ENCODE measurements at places on chromosomes 1 and 21.
A peak's percentile ranks its signal among the peaks of the same experiment; 100 is the strongest.

- no peak for DNase-seq
Observed at GRCh38 chr1:227343727-227344551, 25.6 kb upstream of the CDC42BPA start.

GRCh38 chr1:39452540-39452939 is 38.9 kb upstream of the BMP8A start:
- no peak for DNase-seq

DNA sequence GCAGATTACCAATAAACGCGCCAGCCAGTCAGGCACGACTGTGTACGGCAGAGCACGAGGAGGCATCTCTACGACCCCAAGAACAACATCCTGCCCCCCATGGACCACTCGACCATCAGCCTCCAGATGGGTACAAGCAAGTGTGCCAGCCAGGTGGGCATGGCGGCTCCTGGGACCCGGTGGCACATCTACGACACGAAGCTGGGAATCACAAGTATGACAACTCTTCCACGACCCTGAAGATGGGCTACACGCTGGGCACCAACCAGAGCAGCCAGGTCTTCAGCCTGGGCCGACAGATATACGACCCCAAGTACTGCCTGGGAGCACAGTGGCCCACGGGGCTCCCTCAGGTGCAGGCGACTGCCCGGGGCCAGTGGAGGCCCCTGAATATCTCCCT is 217.6 kb downstream of the POTED start:
- DNase-seq: no peak

- DNase-seq: no peak
Observed at GRCh38 chr21:32336711-32337110, 38.1 kb downstream of the MRAP start.

- DNase-seq: no peak
Observed at GRCh38 chr1:116766616-116767469, 12.6 kb downstream of the CD2 start.

GRCh38 chr1:117612517-117613248 is 6.8 kb downstream of the TENT5C start:
- DNase-seq: no peak

GRCh38 chr1:23290836-23291565 is 53.1 kb downstream of the HNRNPR start:
- no peak for DNase-seq

DNA sequence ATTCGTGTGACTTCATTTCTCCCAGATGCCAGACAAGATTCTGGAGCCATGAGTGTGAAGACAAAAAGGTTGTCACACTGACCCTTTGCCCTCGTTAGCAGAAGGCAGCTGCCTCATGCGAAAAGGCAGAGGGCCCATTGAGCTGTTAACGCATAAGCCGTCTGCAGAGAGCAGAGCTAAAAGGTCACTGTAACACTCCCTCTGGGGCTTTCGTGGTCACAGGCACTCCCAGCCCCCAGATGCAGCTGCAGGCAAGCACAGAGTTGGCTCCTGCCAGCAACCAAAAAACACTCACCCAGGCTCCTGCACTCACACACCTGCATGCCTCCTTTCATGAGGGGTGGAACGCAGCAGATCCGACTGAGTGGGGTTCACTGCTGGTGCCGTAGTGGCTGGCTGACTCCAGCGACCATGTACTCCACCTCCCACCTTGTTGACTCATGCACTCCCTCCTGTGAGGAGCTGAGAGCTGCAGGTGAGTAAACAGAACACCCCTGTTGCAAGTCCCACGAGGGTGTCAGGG is 287.5 kb downstream of the SMYD3 start:
- DNase-seq: no peak

GRCh38 chr1:211469938-211470529 is 21.9 kb downstream of the RD3 start:
- no peak for DNase-seq

DNA sequence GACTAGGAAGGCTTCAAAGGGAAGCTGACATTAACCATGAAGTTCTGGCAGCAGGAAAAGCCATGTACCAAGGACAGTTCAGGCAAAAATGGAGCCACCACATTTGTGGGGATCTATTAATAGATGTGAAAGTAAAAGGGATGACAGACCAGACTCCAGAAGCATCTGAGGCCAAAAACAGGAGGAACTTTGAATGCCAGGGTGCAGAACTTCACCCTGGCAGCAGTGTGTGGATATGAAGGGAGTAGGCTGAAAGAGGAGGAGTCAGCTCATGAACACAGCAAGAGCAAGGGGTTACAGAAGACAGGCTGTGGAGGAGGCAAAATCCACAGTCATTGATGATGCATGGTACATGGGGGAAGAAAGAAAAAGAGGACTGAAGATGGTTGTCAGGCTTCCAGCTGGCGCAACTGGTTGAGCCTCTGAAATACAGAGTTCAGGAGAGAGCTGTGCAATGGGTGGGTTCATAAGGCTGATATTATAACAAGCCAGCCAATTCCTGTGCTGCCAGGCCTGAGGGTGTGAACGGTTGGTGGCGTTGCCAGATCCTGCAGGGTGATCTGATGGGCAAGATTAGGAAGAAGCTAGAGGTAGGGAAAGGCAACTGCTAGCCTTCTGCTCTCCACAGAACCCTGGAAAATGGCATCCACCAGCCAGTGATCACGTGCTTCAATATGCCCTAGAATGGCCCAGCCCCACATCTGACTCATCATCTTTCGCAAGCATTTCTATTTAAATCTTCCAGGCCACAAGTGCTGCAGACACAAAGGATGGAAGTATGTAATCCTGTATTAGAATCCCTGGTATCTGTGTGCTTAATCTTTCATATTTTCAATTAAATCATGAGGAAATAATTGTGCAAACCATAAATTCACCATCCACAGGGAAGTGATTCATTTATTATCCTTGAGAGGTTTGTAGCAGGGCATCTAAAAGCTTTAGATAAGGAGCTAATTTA is 81.9 kb downstream of the SLC25A24 start:
- DNase-seq: no peak

GRCh38 chr1:100076744-100077143 is 56.0 kb downstream of the SASS6 start:
- DNase-seq: no peak

DNA sequence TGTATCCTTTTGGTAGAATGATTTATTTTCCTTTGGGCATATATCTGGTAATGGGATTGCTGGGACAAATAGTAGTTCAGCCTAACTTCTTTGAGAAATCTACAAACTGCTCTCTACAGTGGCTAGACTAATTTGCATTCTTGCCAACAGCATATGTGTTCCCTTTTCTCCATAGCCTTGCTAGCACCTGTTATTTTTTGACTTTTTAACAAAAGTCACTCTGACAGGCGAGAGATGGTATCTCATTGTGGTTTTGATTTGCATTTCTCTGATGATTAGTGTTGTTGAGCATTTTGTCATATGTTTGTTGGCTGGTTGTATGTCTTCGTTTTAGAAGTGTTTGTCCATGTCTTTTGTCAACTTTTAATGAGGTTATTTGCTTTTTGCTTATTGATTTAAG is 99.8 kb downstream of the UCK2 start:
- DNase-seq: no peak

DNA sequence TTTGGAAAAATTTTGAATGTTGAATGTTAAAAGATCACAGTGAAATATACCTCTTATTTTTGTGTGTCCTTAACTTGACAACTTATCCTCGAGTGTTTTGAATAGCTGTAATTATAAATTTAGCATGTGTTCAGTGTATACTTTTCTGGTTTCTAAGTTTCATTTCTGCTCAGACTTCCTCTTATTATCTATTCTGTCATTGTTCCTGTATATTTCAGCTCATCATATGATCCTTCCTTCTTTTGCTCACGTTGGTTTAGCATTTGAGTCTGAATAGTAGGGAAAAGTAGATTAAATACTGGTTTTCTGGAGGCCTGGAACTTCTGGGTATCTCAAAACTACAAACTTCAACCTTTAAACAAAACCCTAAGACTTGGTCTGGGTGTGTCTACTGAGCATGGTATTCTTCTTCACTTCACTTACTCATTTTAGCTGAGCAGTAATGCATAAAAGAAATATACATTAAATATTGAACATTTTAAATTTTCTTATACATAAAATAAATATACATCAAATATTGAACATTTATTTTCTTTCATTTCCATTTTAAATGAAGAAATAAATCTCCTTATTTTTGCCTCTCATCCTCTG is 3.3 kb upstream of the ATP6V1G3 start:
- no peak for DNase-seq

- no peak for DNase-seq
Observed at GRCh38 chr1:239784896-239785295, 306.8 kb upstream of the FMN2 start.

- DNase-seq: no peak
Observed at GRCh38 chr1:46457178-46457577, 32.5 kb upstream of the DMBX1 start.

DNA sequence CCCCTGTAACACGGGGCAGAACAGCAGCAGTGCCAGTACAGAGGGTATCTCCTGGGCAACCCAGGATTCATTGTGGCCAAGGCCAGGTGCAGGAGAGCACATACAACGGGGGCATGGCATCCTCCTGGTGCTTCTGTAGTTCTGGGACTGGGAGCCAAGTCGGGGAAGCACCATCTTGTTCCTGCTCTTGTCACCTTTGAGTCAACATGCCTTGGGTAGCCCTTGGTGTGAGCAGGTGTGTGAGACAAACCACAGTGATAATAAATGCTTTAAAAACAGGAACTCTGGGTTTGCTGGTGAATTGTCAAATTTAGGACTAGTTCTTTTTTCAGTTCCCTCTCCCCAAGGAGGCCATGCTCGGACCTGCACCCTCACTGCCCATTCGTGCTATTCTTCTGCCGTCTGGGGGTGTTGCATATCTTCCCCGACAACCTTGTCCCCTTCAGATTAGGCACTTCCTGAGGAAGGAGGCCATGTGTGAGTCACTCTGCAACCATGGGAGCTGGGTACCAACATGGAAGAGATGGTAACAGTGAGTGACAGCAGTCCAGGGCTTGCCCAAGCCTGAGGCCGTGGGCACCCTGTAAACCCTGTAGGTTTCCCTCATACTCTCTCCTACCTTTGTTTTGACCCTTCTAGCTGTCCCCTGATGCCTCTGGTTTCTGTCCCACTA is 150.2 kb downstream of the GRIK3 start:
- DNase-seq: no peak

DNA sequence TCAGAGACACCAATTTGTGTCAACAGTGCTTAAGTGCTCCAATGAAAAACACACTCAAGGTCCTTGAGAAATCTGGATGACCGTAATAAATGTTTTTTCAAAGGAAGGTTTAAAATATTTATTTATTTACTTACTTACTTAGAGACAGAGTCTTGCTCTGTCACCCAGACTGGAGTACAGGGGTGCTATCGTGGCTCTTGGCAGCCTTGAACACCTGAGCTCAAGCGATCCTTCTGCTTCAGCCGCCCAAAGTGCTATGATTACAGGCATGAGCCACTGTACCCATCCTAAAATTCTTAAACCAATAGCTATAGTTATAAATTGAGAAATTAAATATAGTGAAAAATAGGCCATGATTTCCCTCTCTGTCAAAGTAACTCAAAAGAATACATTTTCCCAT is 17.3 kb upstream of the ERICH3 start:
- no peak for DNase-seq

DNA sequence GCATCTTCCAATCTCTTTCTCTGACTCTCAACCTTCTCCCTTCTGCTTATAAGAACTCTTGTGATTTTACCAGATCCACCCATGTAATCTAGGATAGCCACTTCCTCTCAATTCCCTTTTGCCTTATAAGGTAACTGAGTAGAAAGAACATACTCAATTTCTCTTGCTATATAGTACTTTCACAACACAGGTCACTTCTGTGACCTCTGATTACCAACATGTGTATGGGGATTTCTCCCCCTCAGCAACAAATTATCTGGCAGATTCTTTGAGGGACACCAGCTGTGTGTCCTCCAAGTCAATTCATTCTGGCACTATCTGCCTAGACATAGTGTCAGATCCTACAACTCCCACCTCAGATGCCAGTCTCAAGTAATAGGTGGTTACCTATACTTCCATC is 62.5 kb downstream of the IL23R start:
- no peak for DNase-seq

DNA sequence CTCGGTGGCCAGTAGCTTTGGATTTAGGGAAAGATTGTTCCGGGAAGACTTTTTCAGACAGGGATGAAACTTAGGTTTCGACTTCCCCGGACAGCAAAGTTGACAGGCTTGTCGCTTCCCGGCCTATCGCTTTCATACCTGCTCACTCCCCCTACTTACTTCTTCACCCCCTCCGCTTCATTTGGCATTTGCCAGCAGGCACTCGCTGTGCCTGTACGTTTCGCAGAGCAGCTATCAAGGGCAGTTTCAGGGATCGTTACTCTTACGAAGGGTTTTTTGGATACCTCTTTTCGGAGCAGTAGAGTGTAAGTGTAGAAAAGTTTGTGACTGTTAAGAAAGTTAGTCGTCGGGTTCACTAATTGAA is 393 bp downstream of the BLZF1 start:
- DNase-seq: peak; percentile 9

- no peak for DNase-seq
Observed at GRCh38 chr1:86826856-86827255, 87.1 kb downstream of the SELENOF start.

DNA sequence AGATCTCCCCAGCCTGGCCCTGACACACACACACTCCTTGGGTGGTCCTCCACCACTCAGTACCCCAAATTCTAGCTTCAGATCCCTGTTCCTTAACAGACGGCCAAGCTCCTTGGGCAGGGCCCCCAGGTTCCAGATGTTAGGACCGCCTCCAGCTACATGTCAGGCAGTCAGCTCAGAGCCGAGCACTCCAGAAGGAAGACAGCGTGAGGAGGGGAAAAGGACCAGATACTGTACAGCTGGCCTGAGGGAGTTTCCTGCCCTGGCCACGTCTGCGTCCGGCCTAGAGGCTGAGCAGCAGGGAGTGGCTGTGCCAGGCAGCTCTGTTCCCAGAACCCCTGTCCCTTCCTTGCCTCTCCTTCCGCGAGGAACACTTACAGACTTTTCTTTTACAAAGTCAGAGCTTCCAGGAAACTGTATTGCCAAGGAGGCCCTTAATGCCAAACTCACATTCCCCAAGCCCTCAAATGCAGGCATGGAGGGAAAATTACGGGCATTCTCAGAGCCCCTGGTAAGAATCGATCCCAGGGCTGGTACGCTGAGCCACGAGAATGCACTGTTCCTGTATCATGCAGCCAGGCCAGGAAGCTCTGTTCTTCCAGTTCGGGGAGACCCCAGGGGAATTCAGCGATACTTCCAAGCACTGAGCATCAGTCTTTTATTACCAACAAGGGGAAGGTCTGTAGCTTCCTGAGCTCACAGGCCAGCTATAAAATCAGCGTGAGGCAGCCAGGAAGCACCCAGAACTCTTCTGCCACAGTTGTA is 45.2 kb upstream of the CNTN2 start:
- DNase-seq: no peak

- peak; percentile 50 for DNase-seq
Observed at GRCh38 chr1:11908095-11908675, 18.0 kb downstream of the KIAA2013 start.

GRCh38 chr1:96764469-96764868 is 42.9 kb downstream of the PTBP2 start:
- DNase-seq: no peak

All from stimulated activated CD4-positive, alpha-beta T cell treated with anti-CD3 and anti-CD28 coated beads, TNF-alpha, amount 100 ng/mL, for 24 hours (primary cell).